Stromal cell of bone marrow (primary cell): ENCODE measurements at places on chromosomes 1 and 21.
A peak's percentile ranks its signal among the peaks of the same experiment; 100 is the strongest.

DNA sequence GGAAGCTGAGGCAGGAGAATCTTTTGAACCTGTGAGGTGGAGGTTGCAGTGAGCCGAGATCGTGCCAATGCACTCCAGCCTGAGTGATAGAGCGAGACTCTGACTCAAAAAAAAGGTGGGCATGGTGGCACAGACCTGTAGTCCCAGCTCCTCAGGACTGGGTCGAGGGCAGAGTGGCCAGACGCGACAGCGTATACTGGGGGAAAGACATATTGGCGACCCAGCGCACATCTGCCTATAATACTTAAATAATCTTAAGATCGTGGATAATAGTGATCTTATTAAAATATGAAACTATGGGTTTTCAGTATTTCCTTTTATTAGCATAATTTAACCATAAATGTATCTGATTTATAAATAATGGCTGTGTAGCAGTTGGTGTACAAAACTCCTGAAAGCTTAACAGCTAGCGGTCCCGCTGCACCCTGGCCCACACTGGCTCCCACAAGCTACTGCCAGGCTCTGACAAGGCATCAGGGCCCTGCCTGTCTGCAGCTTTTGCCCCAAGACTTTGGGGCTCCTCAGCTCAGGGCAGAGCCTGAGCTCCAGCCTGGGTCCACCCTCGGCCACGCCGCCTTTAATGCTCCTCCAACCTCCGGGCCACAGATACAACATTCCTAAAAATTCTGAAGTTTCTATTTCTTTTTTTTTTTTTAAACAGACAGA is 2.7 kb upstream of the AURKAIP1 start:
- no peak for DNase-seq

DNA sequence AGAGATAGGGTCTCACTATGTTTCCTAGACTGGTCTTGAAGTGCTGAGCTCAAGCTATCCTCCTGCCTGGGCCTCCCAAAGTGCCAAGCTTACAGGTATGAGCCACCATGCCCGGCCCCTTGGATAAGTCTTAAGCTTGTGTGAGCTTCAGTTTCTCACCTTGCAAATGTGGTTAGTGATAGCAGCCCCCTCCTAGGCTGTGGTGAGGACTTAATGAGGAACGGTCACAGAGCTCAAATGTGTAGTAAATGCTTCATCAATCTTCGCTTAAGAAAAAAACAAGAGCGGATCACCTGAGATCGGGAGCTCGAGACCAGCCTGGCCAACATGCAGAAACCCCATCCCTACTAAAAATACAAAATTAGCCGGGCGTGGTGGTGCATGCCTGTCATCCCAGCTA is 3.0 kb downstream of the CNR2 start:
- no peak for DNase-seq

- DNase-seq: no peak
Observed at GRCh38 chr1:53295726-53296116, 32.1 kb downstream of the LRP8 start.

DNA sequence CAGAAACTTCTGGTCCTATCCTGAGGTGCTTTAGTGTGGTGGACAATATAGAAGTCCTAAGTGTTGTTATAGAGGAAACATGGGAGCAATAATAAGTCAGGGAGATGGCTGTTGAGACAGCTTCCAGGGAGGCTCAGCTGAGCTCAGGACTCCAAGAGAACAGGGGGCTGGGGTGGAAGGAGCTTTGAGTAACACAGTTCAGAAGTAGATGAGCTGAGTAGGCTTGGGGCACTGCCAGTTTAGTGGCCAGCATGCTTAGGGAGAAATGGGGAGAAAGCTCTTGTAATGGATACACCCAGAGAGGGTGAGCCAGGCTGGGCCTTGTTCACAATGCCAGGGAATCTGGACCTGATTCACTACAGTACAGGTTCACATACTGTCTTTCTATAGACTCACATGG is 201.6 kb downstream of the DAB1 start:
- DNase-seq: no peak

DNA sequence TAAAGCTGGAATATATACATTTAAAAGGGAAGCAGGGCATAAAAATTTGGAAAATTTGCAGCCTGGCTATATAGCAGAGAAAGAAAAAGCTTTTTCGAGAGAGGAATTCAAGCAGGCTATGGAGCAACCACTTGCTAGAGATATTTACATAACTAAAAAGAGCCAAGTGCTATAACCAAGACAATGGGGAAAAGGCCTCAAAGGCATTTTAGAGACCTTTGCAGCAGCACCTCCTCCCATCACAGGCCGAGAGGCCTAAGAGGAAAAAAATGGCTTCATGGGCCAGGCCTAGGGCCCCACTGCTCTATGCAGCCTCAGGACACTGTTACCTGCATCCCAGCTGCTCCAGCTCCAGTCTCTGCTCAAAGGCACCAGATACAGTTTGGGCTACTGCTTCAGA is 37.0 kb downstream of the CAPN9 start:
- DNase-seq: no peak

- DNase-seq: peak; percentile 26
Observed at GRCh38 chr1:51268634-51269033, 32.6 kb downstream of the RNF11 start.

DNA sequence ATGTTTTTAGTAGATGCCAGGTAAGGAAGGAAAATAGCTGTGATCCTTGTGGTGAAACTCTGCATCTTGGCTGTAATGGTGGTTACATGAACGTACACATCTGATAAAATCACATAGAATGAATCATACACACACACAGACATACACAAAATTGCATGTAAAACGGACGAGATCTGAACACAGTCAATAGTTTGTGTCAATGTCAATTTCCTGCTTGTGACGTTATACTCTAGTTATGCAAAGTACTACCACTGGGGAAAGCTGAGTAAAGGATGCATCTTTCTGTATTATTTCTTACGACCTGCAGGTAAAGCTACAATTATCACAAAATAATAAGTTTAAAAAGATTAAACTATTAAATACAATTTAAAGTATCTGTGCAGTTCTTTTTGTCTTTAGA is 493.7 kb upstream of the ZP4 start:
- DNase-seq: no peak

- DNase-seq: no peak
Observed at GRCh38 chr1:170682169-170682568, 18.2 kb downstream of the PRRX1 start.

DNA sequence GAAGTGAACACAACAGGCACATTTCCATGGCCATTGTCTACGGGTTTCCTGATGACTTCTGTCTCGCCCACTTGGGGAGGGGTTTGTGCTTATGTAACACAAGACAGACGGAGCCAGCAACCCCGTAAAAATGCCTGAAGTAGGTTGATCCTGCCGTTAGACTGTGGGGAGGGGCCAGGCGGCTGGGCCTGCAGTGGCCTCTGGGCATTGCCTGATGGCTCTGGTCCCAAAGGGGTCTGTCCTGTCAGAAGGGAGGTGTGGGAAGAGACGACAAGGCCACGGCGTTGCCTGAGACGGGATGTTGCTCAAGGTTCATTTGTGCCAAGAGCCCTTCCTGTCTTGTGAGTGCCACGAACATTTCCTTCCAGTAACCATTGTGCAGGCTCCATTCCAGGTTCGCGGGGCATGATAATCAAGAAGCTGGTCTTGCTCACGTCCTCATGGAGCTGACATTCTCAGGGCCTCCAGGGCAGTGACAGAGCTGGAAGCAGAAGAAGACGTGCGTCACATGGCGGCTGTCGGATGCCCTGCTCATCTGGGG is 44.7 kb downstream of the ABCG1 start:
- no peak for DNase-seq

GRCh38 chr1:84855168-84855567 is 37.8 kb downstream of the LPAR3 start:
- peak; percentile 39 for DNase-seq

GRCh38 chr1:58884706-58885661 is 101.1 kb upstream of the JUN start:
- DNase-seq: no peak
